Cardiac fibroblast (primary cell): ENCODE measurements at places on chromosomes 5 and 9.
A peak's percentile ranks its signal among the peaks of the same experiment; 100 is the strongest.

DNA sequence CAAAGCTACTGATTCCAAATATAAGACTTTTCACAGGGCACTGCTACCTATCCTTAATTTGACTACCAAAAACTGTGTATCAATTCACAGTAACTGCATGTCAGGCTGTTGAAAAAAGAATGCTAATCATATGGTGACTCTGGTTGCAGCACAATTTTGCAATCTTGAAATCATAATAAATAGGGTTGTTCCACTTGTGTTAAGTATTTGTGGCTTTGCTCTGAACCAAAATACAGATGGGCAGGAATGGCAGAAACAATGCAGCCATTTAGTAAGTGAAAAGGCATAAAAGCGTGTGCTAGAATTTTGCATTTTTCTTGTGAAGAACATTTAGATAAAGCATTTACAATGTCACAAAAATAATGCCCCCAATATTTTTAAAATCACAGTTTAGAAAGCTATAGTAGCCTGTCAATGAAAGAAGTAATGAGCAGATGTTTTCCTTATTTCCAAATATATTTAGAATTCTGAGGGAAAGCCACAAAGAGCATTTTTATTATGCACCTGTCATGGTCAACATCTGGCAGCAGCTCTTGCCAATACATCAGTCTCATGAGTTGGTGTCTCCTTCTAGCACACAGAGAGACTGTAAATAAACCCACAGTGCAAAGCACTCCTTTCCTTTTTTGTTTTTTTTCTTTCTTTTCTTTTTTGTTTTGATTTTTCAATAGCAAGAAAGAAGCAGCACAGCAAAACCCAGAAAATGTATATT is 54.8 kb upstream of the PAM start:
- DNase-seq, result no peak

GRCh38 chr5:2909035-2909434 is 157.6 kb upstream of the IRX2 start:
- no peak for DNase-seq

- DNase-seq, result peak; percentile 10
Observed at GRCh38 chr5:61362796-61363368, 30.8 kb downstream of the ZSWIM6 start.

DNA sequence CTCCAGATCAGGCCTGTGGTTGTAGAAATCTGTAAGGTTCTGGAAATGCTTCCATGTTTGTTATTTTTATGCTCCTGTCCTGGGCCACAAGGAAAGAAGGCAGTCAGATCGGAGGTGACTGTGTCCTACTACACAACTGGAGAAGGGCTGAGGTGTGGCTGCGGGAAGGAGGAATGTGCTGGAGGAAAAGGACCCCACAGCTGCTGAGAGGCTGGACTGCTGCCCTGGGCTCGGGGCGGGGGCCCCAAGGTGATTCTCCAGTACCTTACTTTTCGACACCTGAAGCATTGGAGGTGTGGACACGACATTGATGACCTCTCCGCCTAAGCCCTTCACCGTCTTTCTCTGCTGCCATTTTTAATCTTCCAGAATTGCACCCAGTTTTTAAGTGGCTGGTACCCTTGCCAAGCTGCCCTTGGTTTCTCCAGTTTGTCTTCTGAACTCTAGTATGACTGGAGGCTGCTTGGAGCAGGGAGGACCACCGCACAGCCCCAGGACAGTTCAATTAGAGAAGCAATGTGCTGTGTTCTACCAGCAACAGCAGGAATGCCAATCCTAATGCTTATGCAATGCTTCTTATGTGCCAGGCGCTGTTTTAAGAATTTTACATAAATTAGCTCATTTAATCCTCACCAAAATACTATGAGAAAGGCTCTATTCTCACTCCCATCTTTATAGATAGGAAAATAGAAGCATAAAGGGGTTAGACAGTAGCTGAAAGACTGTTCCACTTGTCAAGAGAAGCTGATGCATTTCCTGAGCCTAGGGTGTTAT is 13.5 kb upstream of the ANKRD33B start:
- DNase-seq, result peak; percentile 55

- no peak for DNase-seq
Observed at GRCh38 chr5:138276402-138277054, 2.1 kb upstream of the GFRA3 start.

- DNase-seq, result peak; percentile 97
Observed at GRCh38 chr5:172798422-172799215, 27.6 kb upstream of the DUSP1 start.

- peak; percentile 81 for DNase-seq
Observed at GRCh38 chr5:111582993-111583601, 70.8 kb upstream of the STARD4 start.

GRCh38 chr5:28737682-28738081 is 1699.3 kb upstream of the CDH9 start:
- DNase-seq, result no peak

- DNase-seq, result no peak
Observed at GRCh38 chr5:344668-345067, 23.2 kb downstream of the AHRR start.

DNA sequence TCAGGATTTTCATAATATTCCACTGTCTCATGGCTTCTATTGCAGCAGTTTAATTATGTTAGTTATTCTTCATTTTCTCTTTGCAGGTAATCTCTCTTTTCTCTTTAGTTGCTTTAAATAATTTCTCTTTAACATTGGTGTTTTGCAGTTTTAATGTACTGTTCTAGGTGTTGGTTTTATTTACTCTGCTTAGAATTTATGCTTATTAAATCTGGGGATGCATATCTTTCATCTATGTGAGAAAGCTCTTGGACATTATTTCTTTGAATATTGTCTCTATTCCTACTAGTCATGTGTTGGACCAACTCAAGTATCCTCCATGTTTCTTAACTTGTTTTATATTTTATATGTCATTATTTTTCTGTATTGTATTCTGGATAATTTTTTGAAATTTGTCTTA is 218.7 kb upstream of the TUT7 start:
- no peak for DNase-seq

- DNase-seq, result no peak
Observed at GRCh38 chr5:158070859-158071258, 211.9 kb upstream of the CLINT1 start.

DNA sequence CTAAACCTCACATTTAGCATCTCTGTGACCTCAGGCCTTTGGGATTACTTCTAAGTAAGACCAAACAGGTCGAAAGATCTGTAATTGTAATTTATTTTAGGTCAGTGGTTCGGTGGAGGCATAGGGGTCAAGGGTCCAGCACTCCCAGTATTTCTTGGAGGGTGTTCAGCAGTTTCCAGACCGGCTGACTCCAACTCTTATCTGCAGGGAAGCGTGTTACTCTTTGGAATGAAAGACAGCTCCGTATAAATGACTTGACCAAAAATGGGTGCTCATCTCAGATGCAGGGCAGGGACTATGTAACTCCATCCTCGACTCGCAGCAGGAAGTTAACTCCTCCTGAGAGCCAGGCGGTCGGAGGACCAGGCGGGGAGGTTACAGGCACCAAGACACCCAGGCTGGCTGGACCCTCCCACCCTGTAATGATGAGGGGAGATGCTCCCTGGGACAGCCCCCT is 620 bp upstream of the VPS13A start:
- DNase-seq, result no peak

- DNase-seq, result peak; percentile 77
Observed at GRCh38 chr5:126801992-126802294, 25.0 kb downstream of the LMNB1 start.

DNA sequence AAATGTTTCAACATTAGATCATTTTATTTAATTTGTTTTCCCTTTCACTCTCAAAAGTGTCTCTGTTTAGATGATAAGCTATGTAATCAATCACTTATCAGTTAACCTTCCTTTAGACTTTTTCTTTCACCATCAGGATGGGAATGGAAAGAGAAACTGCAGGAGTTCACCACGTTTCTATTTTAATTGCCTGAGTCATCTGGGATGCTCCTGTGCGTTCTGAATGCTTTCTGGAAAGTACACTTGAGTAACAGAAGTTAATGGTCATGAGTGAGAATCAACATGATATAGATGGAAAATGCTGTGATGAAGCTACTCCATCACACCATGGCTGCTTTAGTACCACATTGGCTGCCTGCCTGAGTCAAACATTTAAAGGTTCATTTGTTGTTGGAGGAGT is 783.3 kb upstream of the CDH9 start:
- DNase-seq, result no peak

- no peak for DNase-seq
Observed at GRCh38 chr9:92882276-92882675, 4.4 kb upstream of the ZNF484 start.

DNA sequence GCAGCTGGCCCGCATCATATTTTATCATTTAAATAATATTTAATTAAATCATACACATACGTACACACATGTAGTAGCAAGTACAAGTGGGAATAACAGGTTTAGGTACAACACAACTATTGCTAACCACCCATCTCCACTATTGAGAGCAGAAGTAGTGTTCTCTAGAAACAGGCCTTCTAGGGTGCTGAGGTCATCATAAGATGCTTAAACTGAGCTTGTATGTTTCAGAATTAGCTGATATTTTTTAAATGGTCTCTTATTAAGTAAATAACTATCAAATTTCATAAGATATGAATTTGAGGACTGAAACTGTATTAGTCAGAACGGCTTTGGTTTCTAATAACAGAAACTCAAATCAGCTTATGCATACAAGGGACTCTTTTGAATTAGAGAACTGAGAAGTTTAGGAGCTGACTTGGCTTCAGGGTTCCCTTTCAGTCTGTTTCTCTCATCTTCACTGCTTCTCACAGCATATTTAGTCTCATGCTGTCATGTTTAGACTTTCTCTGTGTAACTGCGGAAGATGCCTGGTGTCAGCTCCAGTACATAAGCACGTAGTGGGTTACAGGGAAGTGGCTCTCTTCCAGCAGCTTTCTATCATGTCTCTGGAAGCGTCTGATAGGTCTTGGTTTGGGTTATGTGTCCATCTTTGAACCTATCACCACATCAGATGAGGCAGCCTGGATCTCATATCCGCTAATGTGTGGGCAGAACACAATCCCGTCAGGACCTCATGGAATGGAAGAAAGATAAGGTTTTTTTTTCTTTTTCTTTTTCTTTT is 25.0 kb upstream of the OCLN start:
- DNase-seq, result peak; percentile 13

DNA sequence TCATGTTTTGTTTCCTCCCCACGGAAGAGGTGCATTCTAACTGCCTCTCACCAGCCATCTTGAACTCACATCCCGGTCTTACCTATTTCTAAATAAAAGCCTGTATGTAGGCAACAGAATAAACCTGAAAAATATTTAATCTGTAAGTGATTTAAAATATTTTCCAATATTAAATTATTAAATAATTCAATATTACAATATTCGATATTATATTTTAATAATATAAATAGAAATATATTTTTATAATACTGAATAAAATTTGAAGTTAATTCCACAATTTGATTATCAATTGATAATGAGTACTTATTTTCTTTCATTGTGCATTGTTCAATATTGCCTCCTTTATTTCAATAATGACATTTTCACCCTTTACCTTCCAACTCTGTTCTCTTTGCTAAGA is 404.4 kb downstream of the CYLC2 start:
- DNase-seq, result no peak

- DNase-seq, result peak; percentile 27
Observed at GRCh38 chr5:102539562-102539961, 40.8 kb upstream of the SLCO6A1 start.

- peak; percentile 55 for DNase-seq
Observed at GRCh38 chr5:96880444-96881164, 4.3 kb downstream of the ERAP2 start.

GRCh38 chr9:4272126-4272525 is 27.7 kb downstream of the GLIS3 start:
- no peak for DNase-seq

DNA sequence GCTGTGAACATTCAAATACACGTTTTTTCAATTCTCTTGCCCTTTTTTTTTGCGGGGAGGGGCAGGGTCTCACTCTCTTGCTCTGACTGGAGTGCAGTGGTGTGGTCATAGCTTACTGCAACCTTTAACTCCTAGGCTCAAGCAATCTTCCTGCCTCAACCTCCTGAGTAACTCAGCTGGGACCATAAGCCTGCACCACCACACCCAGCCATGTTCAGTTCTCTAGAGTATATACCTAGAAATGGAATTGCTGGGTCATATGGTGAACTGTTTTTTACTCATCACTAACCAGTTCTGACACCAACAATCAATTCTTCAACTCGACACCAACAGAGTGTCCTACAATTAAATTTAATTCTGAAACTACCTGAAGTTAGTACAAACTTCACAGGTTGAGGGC is 85.5 kb upstream of the ZNF169 start:
- no peak for DNase-seq

DNA sequence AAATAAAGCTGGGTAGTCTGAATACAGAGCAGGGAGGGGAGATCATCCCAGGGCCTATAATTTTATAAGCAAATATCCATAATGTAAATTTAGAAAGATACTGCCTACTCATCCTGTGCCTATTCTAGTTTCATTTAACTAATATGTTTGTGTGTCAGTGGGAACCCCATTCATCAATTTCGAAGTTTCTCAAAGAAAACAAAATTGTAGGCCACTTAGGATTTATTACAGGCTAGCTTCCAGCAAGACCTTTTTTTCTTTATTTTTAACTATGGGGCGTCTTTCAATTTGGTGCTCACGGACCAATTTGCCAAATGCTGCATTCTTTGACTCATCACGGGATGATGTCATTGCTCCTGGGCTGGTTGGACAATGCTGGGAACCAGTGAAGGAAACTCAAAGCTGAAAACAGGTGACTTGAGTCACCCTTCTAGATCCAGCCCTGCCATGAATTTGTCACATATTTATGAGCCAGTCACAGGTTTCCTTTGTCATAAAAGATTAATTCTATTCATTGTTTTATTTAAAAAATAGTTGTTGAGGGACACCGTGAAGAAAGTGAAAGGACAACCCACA is 13.4 kb downstream of the PCSK5 start:
- DNase-seq, result peak; percentile 89

GRCh38 chr5:93100428-93100827 is 480.6 kb downstream of the NR2F1-AS1 start:
- peak; percentile 72 for DNase-seq

DNA sequence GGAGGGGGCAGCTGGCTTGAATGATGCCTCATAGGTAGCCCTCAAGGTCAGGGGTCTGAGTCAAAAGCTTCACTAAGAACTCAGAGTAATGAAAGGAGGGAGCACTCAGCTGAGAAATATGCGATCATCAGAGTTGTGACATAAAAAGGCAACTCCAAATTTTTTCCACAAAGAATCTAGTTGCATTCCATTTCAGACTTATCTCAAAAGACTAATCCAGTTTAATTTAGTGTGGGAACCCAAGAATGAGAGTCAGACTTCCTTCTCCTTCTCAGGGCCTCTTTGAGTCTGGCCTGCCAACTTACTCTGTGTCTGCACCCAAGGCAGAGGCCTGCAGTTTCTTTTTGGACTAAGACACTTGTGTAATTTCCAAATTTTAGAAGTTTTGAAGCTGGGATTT is 34.7 kb downstream of the GABRP start:
- peak; percentile 71 for DNase-seq

- peak; percentile 50 for DNase-seq
Observed at GRCh38 chr5:38765399-38765861, 80.4 kb upstream of the OSMR start.

GRCh38 chr5:140113180-140113698 is 670 bp upstream of the PURA start:
- no peak for DNase-seq

GRCh38 chr5:24491490-24491889 is 153.3 kb downstream of the CDH10 start:
- no peak for DNase-seq

GRCh38 chr9:123861086-123861755 is 68.7 kb downstream of the DENND1A start:
- DNase-seq, result no peak
